ENCODE measurements at places on chromosomes 13 and 19. TPM values are rescaled to one million over a fixed set of nuclear protein-coding genes. Genes with fewer than 3 reads are reported as not detected.

The RASGRP4 gene
- total RNA-seq, result not detected

The CACNA1A gene
- total RNA-seq, result 0.14 TPM

The CYSLTR2 gene
- not detected for total RNA-seq

The ZNF865 gene
- 2.6 TPM for total RNA-seq

The GNA15 gene
- 0.23 TPM for total RNA-seq

The FAM83E gene
- not detected for total RNA-seq

The PNMA8A gene
- total RNA-seq, result 0.98 TPM

The ANKRD24 gene
- 0.68 TPM for total RNA-seq

The KXD1 gene
- total RNA-seq, result 58.0 TPM

The PCDH9 gene
- total RNA-seq, result 0.68 TPM

The KLK13 gene
- total RNA-seq, result not detected

The DYRK1B gene
- 37.2 TPM for total RNA-seq

The B3GNT8 gene
- 2.6 TPM for total RNA-seq

The SOX21 gene
- 0.37 TPM for total RNA-seq

The ZNF541 gene
- 0.33 TPM for total RNA-seq

The TNFSF9 gene
- 0.34 TPM for total RNA-seq

The SCGB2B2 gene
- not detected for total RNA-seq

The FGF22 gene
- total RNA-seq, result not detected

The PEG3 gene
- total RNA-seq, result 0.68 TPM

The RUBCNL gene
- total RNA-seq, result under 0.01 TPM

The REEP6 gene
- total RNA-seq, result 1.0 TPM

The SSC5D gene
- total RNA-seq, result 0.19 TPM

The ZNF146 gene
- total RNA-seq, result 123 TPM

The PLK5 gene
- not detected for total RNA-seq
